ENCODE measurements at places on chromosomes 7 and 10.
A peak's percentile ranks its signal among the peaks of the same experiment; 100 is the strongest.

GRCh38 chr10:76700241-76700640 lies 937.4 kb downstream of the KCNMA1 start:
- DNase-seq: no peak

- no peak for DNase-seq
These were observed 270.8 kb downstream of the BBS9 start for GRCh38 chr7:33400214-33400538.

- no peak for DNase-seq
These were observed 127.8 kb downstream of the CUX1 start for GRCh38 chr7:101945034-101945758.

- no peak for DNase-seq
These were observed 10.2 kb downstream of the TCF7L2 start for GRCh38 chr10:112960151-112960681.

DNA sequence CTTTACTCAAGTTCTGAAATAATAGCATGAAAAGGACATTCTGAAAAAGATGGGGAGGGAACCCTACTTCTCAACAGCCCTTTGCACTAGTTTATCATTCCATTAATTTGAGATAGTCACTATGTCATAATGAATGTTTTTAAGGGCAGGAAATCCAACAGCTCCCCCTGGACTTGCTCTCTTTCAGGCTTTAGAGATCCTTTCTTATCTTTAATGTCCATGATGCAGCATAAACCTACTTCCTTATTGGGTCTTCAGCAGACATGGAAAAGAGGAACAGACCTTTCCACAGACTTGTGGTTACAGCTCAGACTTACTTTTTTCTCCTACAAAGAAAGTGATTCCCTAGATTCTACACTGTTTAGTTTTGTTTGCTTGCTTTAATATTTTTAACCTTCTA lies 87.3 kb downstream of the IDE start:
- no peak for DNase-seq

DNA sequence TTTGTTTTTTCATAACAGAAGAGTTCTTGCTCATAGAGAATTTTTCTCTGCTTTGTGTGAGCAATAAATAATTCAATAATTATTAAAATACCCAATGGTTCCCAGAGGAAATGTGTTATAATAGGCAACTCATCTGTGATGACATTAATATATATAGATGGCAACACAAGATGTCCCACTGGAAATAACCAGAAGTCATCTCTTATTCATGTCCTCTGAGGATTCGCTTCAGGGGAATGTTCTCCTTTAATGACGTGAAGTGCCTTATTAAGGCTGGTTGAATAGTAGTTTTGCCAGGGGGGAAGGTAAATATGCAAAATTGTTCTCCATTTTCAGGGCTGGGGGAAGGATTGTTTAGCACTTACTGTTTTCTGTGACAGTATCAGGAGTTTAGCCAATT lies 3.1 kb downstream of the SLC39A12 start:
- DNase-seq: no peak

DNA sequence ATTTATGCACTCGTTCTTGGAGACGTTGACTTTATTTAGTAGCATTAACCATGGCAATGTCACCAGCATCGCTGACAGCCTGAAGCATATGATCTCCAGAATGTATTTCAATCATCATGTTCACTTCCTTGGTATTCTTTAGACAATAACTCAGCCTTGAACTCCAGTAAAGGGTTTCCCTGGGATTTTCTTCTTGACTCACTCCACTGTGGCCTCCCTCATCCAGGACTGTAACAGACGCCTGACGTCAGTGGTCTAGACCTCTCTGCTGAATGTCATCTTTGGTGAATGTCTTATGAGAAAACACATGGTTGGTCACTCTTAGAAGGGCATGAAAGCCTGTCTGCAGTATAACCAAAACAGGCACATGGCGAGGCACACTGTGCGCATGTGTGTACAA lies 64.4 kb downstream of the EGFR start:
- DNase-seq: no peak

GRCh38 chr10:132120200-132120599 lies 54.5 kb downstream of the JAKMIP3 start:
- no peak for DNase-seq

DNA sequence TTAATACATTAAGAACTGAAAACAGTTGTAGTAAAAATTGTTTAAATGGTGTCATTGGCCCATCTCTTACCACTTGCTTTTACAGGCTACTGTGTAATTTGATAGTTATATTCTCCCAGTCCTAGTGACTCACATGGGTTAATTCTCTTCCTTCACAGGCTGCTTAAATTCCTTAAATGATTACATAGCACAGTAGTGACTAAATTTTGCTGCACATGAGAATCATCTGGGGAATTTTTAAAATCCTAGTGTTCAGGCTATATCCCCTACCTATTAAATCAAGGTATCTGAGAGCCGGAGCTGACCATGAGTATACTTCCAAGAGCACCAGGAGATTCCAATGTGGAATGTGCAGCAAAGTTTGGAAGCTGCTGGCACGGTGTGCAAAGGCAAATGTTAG lies 45.3 kb upstream of the ZNF800 start:
- DNase-seq: no peak

DNA sequence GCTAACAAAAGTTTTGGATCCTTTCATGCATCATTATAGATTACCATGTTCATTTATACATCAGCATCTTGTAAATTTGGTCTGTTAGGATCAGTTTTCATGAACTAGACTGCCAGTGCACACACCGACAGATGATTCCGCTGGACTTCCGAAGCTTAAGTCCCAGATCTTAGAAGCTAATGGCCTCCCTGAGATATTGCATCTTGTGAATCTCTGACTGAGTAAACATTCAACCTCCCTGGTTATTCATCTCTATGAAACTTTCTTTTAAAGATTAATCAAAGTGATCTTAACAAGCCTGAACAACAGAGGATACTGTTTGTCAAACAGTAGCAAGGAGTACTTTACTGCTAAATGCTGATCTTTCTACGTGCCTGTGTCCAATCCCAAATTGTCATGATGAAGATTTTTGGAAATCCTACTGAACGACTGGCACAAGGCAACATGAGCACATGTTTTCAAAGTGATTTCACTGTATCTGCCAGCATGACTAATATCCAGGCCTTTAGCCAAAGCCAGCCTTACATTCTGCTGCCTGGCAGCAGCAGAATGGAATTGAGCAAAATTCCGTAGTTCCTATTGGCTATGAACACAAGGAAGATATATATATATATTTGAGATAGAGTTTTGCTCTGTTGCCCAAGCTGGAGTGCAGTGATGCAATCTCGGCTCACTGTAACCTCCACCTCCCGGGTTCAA lies 91.3 kb upstream of the ANK3 start:
- no peak for DNase-seq

DNA sequence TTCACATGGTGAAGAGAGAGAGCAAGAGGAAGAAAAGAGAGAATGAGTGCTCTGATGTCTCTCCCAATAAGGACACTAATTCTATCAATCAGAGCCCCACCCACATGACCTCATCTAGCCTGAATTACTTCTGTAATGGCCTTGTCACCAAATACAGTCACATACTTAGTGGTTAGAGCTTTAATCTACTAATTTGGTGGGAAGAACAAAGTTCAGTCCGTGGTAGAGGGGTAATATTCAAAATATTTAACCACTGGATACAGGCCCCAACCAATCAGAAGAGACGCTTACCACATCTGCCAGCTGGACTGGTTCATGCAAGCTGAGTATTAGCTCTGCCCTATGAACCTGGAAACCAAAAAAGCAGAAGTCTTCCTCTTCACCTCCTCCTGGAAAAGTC lies 336.3 kb upstream of the NFE2L3 start:
- no peak for DNase-seq

DNA sequence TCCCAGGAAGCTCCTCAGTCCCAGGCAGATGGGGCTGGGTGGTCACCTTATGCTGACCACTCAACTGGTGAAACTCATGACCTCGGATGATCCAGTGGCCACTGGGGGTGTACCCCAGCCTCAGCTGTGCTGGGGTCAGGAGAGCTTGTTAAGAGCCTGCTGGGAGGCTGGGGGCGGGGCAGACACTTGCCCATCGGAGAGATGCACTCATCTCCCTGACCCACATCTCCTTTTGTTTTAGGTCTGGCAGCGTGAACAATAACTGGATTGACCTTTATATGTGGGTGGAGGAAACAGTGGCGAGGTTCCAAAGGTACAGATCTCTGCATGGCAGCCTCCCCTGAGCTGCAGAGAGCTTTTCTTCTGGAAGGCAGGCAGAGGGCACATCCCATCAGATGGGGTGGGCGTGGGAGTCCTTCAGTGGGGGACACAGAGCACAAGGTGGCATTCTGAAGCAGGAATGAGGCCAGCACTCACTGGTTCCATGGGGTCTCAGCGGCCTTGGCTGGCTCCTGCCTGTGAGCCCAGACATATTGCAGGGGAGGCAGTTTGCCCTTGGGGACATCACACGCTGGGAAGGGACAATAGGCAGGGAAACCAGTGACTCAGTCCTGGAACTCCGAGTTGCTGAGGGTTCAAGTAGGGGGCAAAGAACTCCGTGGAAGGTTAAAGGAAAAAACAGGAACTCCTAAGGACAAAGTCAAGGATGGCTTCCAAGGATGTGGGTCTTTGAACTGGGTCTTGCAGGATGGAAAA lies 5.2 kb downstream of the ANTXRL start:
- no peak for DNase-seq

GRCh38 chr7:24757353-24758275 lies at the start of gene GSDME:
TSS of gene GSDME (minus strand) at chr7:24757464. CDS start at chr7:24749774, 7,690 bp downstream.
- no peak for DNase-seq

DNA sequence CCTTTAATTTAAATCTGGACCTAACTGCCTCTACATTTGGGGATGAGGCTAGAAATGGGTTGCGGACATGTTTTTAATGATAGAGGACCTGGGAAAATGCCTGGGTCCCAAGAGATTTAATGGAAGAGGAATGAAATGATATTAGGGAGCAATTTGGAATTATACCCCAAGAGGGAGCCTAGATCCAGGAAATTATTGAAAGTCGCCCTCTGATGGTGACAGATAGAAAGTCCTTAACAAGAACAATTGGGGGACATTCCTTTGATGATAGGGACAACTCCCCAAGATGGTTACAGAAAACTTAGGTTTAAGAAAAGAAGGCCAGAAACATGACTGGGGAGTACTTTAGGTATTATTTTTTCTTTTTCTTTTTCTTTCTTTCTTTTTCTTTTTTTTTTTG lies 9.5 kb upstream of the TSGA13 start:
- DNase-seq: peak; percentile 41

DNA sequence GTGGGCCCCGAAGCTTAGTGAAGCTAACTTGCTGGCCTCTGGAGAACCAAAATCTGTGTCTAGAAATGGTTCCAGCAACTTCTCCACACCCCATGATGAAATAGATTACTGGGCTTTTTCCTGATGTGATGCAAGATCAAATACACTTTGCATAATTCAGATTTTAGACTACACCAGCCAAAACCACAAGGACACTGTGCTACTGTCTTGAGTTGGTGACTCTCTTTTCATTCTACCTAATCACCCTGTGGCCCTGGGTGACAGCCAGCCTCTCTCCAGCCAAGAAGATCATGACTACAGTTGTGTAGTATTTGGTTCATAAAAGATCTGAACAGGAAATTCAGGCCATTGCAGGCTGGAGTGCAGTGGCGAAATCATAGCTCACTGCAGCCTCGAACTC lies 22.2 kb downstream of the AZGP1 start:
- no peak for DNase-seq

GRCh38 chr7:45869426-45869825 lies 3.5 kb downstream of the CCDC201 start:
- DNase-seq: no peak

DNA sequence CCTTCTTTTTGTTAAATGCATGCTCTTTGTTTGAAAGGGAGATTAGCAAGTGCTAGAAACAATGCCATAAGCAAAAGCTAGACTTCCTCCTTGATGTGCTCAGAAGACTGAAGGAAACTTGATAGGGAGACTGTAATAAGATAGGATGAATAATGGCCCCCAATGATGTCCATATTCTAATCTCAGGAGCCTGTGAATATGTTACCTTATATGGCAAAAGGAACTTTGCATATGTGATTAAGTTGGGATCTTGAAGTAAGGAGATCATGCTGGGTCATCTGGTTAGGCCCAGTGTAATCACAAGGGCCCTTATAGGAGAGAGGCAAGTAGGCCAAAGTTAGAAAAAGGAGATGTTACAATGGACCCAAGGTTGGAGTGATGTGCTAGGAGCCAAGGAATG lies 13.6 kb upstream of the LIPM start:
- DNase-seq: no peak

DNA sequence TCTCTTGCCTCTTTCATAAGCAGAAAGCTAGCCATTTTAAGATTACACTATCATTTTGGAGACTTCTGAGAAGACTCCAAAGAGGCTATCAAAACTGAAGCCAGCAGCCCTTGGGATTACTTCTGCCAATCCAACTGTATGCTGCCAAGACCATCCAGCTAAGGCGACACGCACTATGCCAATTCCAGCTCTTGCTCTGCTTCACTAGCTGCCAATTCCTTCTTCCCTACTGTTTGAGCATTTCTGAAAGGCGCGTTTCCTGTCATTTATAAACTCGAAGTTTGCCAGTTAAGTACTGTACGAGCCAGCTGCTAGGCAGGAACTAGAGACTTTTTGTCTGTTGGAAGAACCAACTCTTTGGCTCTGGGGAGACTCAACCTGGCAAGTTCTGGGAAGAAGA lies 36.5 kb downstream of the MALSU1 start:
- no peak for DNase-seq

DNA sequence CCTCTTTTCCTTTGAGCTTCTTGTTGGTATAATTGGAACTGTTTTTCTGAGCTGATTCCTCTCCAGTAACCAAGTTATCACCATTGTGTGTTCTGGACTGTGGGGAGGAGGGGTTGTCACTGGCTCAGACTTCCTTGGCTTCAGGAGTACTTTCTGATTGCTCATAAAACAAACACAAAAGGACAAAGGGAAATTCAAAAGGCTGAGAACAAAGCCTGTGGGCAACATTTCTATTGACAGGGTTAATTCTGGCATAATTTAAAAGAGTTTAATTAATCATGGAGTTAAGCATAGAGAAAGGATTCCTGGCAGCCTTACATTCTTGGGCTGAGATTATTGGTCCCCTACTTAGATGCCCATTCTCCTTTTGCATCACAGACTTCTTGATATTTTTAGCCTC lies 222.9 kb upstream of the KMT2E start:
- DNase-seq: no peak

DNA sequence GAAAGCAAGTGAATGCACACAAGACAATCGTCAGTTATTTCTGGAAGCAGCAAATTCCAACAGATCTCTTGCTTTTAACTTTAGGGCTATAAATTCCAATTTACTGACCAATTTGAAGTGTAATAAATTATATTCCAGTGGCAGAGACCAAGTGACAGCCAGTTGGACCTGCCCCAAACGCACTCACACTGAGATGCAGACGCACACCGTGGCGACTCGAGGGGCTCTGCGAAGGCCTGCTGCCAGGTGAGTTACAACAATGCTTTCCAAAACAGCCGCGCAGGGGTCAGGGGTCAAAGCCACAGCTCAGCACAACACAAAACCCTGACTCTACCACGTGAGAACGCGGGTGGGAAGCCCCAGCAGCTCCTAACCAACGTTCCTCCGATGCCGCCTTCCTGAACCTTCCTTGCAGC lies 97.4 kb downstream of the ZRANB1 start:
- DNase-seq: no peak

- DNase-seq: no peak
These were observed 66.7 kb upstream of the PODXL start for GRCh38 chr7:131623154-131623553.

Measured in NCI-H2081 (cell line).